ENCODE measurements at places on chromosomes 1 and 21.

- no peaks in the 10 kb centered on the region for H3K4me1 ChIP-seq
- H3K36me3 ChIP-seq: peaks cover 39% of the 10 kb centered on the region
- no peak for DNase-seq
- no peak overlapping the region for H3K4me3 ChIP-seq
- no peaks in the 10 kb centered on the region for H3K27me3 ChIP-seq
These were observed 27.9 kb downstream of the DIP2A start for GRCh38 chr21:46486481-46487126.

GRCh38 chr1:31605908-31606427, 11.5 kb upstream of the HCRTR1 start:
- H3K4me1 ChIP-seq: no peaks in the 10 kb centered on the region
- no peak overlapping the region for H3K4me3 ChIP-seq
- no peak overlapping the region for H3K27ac ChIP-seq

- no peaks in the 10 kb centered on the region for H3K36me3 ChIP-seq
- DNase-seq: peak; percentile 80
- H3K4me1 ChIP-seq: no peaks in the 10 kb centered on the region
These were observed 26.2 kb upstream of the ZC3H12A start for GRCh38 chr1:37448185-37448584.

DNA sequence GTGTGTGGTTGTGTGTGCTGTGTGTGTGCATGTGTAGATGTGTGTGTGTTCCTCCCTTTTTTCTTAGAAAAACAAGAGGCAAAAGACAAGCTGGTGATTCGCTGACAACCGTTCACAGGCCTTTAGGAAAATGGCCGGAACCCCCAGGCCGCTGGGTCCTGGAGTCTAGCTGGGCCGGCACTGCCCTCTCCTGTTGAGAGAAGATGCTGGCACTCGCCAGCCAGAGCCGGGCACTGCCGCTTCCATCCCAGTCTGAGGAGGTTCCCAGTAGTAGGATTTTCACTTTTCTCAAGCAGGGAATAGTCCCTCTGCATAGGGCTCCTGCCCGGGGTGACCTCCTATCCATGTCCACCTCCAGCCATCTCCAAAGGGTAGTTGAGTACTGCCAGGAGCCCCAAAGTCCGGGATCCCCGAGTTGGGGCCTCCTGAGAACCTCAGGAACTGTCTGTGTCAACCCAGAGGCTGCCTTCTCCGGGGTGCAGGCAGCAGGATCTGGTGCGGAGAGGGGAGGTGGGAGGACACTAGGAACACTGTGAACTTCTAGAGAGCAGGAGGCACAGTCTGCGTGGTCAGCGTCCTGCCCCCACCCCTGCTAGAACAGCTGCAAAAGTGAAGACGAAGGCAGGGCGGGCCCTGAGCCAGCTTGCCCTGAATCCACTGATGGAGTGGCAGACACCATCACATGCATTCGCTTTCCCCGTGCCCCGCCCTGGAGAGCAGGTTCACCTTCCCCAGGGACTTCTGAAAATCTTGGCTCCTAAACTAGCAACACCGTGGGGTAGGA, 44.1 kb upstream of the ARHGEF16 start:
- DNase-seq: peak; percentile 66
- H3K36me3 ChIP-seq: no peaks in the 10 kb centered on the region
- H3K27me3 ChIP-seq: no peaks in the 10 kb centered on the region
- H3K27ac ChIP-seq: no peak overlapping the region
- H3K4me3 ChIP-seq: no peak overlapping the region

GRCh38 chr1:107244709-107245500, 104.1 kb downstream of the NTNG1 start:
- no peak for DNase-seq
- H3K36me3 ChIP-seq: no peaks in the 10 kb centered on the region
- H3K27me3 ChIP-seq: no peaks in the 10 kb centered on the region
- peaks cover 7% of the 10 kb centered on the region for H3K4me1 ChIP-seq
- no peak overlapping the region for H3K4me3 ChIP-seq
